NCI-H2029 treated with DMSO at 0.1 percent for 48 hours (cell line): ENCODE measurements at places on chromosomes 5 and 9.

DNA sequence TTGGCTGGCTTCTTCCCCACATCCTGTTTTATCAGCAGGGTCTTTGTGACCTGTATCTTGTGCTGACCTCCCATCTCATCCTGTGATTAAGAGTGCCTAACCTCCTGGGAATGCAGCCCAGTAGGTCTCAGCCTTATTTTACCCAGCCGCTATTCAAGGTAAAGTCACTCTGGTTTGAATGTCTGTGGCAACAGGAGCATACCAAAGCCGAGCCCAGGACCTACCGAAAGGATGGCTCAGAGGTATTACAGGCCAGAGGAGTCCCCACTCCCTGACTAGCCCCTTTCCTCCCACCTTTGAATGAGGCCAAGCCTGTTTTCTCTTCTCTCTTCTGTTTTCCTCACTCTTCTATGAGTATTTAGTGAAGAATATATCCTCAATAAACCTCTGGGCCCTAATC is 271.3 kb downstream of the OSTF1 start:
- DNase-seq, result no peak

DNA sequence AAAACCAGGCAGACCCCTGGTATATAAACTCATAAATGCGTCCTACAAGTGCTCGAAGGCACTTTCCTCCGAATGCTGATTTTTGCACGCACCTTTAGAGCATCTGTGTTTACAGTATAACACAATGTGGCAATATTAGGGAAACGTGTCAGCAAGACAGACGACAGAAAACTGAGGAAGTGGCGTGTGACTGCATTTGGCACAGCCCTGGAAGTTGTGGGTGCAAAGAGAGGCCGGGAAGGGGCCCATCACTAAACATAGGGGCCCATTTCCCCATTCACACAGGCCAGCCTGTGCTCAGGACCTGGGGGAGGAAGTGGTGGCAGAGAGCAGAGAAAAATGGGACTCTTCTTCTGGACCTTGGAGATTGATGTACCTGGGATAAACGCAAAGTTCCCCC is 48.2 kb downstream of the RASGEF1C start:
- DNase-seq, result no peak

DNA sequence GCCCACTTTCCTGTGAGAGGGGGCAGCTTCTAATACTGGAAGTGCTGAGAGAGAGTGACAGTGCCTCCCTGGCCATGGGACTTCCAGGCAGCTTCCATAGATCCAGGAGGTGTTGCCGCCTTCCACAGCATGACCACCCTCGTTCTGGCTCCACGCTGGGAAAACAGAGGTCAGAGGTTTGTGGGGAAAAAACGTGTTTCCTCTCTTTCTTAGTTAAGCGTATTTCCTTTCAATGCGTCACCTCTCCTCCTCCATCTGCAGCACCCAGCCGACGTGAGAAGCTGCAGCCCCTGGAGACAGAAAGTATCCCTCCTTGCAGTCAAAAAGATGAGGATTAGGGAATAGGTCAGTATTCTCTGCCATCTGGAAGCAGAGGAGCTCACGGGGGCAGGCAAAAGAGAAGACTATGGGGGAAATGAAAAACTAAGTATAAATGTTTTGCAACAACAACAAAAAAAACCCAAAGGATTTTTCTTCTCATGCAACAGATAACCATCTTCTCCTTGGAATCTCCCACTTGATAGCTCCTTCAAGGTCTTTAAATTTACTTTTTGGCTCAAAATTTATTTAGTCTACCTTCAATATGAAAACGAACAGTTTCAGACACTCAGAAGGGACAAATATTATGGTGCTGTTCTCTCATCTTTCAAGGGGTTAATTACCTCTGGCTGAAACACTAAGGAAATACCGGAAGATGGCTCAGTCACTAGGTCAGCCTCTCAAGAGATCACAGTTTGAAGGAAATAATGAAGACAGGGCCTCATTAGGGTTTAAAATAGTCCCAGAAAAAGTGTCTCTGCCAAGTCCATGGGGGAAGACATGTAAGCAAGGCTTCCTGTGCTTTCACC is 38.0 kb downstream of the MTMR12 start:
- DNase-seq, result no peak

GRCh38 chr5:142290577-142291299 is 34.1 kb downstream of the SPRY4 start:
- peak; percentile 95 for DNase-seq

- DNase-seq, result no peak
Observed at GRCh38 chr5:10691826-10692785, 68.9 kb downstream of the DAP start.

- DNase-seq, result no peak
Observed at GRCh38 chr5:170612256-170612678, 108.4 kb downstream of the KCNIP1 start.

DNA sequence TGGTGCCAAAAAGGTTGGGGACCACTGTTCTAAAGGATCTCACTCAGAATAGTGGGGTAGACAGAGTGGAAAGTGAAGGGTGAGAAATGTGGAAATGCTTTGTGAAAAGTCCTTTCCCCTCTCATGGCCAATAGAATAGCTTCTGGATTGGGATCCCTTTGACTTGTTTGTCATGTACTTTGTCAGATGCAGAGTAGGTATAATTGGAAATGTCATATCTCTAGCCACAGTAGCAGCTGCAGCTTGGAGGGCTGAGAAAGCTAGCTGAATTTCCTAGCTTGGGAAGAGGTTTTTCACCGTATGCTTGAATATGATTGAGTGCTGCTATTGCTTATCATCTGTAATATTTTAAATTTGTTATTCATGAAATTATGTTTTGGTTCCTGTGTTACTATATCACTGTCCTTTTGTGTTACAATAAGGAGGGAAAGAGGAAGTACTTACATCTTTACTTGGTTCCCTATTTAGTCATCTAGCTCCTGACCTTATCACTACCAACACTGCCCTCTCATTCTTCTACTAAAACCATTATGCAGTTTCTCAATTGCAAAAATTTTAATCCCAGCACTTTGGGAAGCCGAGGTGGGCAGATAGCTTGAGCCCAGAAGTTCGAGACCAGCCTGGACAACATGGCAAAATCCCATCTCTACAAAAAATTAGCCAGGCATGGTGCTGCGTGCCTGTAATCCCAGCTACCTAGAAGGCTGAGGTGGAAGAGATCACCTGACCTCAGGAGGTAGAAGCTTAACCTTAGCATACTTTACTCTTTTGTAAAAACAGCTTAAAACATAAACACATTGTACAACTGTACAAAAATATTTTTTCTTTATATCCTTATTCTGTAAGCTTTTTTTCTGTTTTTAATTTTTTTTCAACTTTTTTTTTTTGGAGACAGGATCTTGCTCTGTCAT is 12.4 kb downstream of the SLC30A5 start:
- no peak for DNase-seq

DNA sequence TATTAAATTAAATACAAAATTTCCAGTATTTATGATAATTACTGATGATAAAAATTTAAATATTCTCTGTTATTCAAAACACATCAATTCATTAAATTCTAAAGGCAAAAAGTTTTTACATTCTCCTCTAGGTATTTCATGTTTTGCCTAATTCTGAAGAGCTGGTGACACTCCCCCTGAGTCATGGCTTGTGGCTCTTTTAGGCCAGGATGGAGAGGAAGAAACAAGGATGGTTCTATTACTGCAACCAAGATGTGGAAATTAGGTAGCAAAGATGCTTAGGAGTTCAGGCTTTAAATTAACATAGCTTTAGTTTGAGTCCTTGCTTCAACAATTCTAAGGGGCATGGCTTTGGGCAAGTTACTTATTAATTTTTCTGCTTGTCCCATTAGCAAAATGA is 1295.8 kb downstream of the EFNA5 start:
- DNase-seq, result no peak

GRCh38 chr5:14296533-14297331 is 153.6 kb downstream of the TRIO start:
- DNase-seq, result peak; percentile 69

- DNase-seq, result no peak
Observed at GRCh38 chr5:121503111-121503840, 348.4 kb upstream of the FTMT start.

- no peak for DNase-seq
Observed at GRCh38 chr9:92669527-92669889, 423 bp downstream of the IPPK start.

- DNase-seq, result no peak
Observed at GRCh38 chr9:5918460-5918859, 27.8 kb downstream of the MLANA start.

DNA sequence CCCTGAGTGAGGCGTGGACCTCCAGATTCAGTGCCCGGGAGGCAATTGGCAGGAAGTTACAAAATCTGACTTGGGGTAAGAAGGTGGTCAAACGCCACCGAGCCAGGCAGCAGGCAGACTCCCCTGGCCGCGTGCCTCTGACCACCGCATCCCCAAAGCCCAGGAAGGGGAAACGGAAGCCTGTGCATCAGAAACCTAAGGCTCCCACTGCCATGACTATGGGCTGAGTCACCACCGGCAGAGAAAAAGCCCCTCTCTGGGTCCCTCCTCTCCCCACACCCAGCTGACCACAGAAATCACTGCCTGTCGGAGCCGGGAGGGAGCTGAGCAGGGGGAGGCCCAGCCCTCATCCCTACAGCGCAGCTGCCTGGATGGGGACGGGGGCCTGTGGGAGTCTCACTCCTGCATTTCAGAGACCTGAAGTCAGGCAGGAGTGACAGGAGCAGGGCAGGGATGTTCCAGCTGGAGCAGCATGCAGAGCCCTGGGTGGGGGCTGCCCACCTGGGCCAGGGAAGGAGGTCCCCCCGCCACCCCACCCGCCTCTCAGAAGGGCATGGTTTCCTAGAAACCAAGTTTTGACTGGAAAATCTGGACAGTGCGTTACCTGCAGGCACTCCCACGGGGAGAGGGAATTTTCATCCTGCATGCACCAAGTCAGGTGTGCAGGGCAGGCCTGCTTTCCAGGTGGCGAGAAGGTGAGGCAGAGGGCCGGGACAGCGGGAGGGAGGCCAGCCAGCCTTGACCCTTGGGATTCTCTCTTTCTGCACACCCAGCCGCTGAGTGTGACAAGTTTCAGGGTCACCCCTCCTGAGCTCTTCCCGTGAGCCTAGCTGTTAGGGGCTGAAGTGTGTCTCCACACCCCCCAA is 68.2 kb downstream of the LRSAM1 start:
- DNase-seq, result no peak

DNA sequence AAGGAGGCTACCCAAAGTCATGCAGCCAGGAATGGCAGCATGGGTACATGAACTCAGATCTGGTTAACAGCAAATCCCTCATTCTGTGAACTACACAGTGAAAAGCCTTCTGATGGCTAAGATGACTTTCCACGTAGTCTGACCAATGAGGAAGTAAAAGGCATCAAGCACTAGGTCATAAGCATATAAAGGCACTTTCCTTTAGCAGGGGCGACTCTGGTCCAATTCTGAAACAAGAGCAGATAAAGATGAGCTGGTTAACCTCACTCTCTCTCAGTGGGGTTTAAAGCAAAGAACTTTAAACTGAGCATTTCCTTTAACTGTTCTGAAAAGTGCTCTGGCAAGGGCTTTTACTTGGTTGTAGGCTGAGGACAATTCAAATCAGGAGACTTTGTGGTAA is 21.1 kb downstream of the PSMB7 start:
- no peak for DNase-seq

- DNase-seq, result no peak
Observed at GRCh38 chr5:164000819-164001218, 495.4 kb downstream of the MAT2B start.

- DNase-seq, result no peak
Observed at GRCh38 chr9:99488131-99489059, 266.3 kb downstream of the SEC61B start.
